SIG-M5 (cell line): ENCODE measurements at places on chromosomes 2 and 18.

DNA sequence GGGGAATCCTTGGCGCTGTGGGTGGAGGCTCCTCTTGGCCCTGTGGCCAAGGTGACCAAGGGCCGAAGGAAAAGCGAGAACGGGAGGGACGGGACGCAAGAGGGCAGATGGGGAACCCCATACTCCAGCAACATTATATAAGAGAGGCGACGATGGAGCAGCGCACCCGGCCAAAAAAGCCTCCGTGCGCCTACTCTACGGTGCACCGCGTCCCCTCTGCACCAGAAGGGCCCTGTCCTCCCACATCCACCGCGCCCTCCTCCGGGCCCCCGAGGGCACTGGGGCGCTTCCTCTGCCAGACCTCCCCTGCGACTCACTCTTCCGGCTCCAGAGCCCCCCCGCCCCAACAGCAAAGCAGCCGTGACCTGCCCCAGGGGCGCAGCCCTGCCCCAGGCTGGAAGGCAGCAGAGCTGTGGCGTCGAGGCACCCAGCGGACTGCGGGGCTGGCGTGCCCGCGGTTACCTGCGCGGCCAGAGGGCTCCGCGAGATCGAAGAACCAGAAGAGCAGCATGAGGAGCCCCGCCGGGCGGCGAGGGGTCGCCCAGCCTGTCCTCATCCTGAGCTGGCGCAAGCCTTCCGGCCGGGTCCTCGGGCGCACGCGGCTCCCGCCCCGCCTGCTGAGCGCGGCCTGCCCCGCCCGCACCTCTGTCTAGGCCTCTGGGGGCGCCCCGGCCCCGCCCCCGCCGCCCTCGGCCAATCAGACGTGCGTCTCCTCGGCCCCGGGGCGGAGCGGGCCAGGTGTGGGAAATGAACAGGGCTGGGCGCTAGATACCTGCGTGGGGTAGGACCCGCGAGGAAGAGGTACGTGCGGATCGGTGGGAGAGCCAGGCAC, 106.3 kb upstream of the CD302 start:
- DNase-seq, result no peak

DNA sequence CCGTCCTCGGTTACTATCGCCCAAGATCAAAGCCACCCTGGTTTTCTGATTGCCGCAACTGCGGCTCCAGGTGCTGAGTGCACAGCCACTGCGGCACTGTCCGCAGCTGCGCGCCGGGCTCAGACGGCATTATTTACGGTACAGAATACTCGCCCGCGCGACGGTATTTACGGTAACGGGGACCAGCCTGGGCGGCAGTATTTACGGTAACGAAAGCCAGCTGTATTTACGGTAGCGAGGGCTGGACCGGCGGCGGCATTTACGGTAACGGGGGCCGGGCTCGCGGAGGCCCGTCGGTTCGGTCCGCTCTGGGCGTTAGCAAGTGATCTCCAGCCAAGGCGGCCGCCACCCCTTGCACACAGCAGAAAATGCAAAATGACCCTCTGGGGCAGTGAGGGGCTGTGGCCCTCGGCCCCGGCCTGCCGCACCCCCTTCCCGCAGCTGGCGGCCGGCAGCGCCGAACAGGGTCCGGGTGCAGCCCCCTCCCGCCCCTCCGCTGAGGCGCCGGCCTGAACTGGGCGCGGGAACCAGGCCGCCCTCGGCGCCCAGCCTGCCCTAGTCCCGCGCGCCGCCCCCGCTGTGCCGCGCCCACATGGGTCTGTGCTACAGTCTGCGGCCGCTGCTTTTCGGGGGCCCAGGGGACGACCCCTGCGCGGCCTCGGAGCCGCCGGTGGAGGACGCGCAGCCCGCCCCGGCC, at the start of gene GNAL:
TSS of gene GNAL (plus strand) at position 293 of the 697 bp plus-strand sequence. CDS start at position 593, 300 bp downstream.
- no peak for DNase-seq

- no peak for DNase-seq
Measured at GRCh38 chr18:48340560-48340959, 68.6 kb downstream of the ZBTB7C start.

- DNase-seq, result no peak
Measured at GRCh38 chr2:150548527-150548926, 61.1 kb upstream of the RND3 start.

- DNase-seq, result no peak
Measured at GRCh38 chr2:7599462-7600258, 682.4 kb downstream of the RNF144A start.

DNA sequence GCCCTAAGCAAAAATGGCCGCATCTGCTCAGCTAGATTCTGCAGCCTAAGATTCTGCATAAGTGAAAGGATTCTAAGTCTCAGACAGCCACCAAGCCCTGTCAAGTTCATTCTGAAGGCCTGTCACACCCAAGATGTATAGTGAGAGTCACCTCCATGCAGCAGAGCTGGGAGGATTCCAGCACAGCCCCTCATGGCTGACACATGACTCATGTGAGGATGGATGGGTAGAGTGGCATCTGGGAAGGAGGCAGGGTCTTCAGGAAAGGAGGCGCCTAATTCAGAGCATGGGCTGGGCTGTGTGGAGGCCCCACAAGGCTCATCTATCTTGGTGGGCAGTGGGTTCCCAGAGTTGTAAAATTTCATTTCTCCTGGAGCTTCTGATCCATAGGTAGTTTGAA, 41.5 kb upstream of the ZBTB7C start:
- DNase-seq, result no peak

- DNase-seq, result no peak
Measured at GRCh38 chr2:167582619-167583018, 664.8 kb downstream of the STK39 start.

GRCh38 chr2:237932731-237933131, 34.1 kb upstream of the UBE2F start:
- DNase-seq, result no peak

GRCh38 chr18:23071285-23071684, 64.0 kb upstream of the CABLES1 start:
- DNase-seq, result peak; percentile 87

DNA sequence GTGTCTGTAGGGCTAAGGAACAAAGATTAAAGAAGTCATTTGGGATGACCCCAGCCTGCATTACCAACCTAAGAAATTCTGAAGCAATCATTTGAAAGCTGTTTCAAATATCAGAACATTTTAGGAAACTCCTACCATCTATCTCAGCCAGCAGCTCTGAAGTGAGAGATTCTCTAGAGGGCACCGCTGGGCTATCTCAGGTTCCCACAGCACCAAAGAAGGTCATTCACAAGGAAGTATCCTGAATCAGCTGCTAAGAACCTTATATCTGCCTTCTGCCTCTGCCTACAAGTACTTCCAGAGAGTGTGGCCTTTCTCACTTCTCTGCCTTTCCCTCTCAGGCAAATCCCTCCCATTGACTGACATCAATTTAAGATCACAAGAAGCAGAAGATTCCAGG, 13.4 kb upstream of the EVA1A start:
- no peak for DNase-seq

DNA sequence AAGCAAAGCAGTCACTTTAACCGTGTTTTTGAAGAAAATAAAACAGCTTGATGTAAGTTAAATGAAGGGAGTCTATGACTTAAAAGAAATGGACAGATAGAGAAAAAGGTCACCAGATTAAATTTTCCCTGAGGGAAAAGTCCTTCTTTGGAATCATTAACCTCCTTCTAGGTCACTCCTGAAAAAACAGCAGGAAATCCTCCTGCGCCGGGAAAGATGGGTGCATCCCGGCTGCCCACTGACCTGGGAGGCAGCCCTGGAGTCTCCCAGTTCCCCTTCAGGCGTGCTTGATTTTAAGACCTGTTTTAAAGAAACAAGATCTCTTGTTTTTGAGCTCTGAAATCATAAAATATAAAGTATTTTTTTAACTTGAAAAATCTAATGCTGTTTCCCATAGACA, 18.4 kb upstream of the ZNF521 start:
- no peak for DNase-seq

DNA sequence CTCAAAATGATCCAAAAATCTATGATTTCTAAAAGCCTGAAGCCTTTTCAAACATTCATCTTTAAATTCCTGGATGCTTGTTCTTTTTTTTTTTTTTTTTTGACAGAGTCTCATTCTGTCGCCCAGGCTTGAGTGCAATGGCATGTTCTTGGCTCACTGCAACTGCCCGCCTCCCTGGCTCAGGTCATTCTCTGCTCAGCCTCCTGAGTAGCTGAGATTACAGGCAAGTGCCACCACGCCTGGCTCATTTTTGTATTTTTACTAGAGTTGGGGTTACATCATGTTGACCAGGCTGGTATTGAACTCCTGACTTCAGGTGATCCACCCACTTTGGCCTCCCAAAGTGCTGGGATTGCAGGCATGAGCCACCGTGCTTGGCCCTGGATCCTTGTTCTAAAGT, 649.5 kb downstream of the XIRP2 start:
- no peak for DNase-seq

GRCh38 chr18:9380621-9381395, 46.2 kb downstream of the TWSG1 start:
- no peak for DNase-seq

DNA sequence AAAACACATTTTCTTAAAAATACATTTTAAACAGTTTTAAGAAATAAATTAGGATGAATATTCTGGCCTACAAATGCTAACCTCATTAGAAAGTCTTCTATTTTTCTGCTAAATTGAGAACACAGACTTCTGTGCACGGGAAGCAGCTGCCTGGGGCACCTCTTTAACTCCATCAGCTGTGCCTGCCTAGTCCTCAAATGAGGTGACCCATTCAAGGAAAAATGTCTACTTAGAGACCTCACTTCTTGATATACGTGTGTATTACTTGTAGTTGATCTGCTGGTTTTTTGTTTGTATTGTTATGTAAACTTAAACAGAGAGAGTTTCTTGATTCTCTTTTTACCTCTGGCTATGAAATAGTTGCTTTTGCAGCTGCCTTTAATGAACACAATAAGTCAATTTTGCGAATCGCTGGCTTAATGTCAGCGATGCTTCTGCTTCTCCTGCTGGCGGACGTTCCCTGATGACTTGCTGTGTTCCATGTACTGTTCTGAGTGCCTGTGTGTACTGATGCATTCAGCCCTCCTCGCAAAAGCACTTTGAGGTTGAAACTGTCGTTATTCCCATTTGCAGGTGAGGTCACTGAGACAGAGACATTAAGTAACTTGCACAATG, 88.7 kb upstream of the TXNDC2 start:
- no peak for DNase-seq

DNA sequence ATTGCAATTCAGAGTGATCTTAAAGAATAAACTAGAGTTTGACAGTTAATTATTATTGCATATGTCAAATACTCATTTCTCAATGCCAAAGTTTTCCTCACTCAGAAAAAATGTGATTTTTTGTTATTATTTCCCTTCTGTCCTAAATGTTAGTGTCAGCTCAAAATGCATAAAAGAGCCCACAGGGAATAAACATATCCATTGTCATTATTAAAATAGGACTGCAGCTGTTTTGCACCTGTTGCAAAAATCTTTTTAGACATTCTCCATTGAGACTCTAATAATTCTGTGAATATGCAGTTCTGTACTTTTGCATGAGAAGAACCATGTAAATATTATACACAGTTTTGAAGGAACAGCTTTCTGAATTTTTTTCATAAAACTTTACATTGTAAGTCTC, 540.0 kb upstream of the SLC39A10 start:
- no peak for DNase-seq

- DNase-seq, result no peak
Measured at GRCh38 chr2:192657362-192657761, 462.6 kb upstream of the TMEFF2 start.

DNA sequence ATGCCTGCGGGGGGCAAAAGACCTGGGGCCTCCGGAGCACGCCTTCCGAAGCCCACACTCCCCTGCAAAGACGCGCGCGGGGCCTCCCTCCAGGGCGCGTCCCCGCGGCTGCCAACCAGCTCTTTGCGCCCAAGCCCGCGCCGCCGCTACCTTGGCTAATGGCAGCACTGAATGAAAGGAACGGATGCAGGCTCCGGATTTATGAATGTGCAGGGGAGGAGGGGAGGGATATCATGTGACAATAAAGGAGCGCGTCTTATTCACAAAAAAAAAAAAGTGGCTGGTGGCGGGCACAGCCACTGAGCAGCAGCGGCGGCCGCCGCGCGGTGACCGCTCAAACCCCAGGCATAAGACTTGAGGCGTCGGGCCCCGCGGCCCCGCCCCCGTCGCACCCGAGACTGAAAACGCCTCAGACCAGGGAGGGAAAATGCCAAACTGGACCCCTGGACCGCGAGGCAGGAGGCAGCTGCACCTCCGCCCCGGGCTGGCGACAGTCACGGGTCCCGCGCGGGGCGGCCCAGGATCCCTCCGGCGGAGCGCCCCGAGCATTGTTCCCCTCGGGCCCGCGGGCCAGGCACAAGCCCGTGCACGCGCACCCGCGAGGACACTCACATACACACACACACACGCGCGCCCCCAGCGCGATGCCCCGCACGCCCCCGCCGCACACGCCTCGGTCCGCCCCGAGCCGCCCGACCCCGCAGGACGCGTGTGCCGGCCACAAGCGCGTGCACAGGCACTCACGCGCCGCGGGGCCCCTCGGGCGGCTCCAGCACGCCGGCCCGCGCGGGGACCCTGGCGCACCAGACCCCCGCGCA, 1.6 kb downstream of the SPRED2 start:
- DNase-seq, result peak; percentile 68

GRCh38 chr2:158965107-158965506, 3.3 kb upstream of the TANC1 start:
- DNase-seq, result no peak

DNA sequence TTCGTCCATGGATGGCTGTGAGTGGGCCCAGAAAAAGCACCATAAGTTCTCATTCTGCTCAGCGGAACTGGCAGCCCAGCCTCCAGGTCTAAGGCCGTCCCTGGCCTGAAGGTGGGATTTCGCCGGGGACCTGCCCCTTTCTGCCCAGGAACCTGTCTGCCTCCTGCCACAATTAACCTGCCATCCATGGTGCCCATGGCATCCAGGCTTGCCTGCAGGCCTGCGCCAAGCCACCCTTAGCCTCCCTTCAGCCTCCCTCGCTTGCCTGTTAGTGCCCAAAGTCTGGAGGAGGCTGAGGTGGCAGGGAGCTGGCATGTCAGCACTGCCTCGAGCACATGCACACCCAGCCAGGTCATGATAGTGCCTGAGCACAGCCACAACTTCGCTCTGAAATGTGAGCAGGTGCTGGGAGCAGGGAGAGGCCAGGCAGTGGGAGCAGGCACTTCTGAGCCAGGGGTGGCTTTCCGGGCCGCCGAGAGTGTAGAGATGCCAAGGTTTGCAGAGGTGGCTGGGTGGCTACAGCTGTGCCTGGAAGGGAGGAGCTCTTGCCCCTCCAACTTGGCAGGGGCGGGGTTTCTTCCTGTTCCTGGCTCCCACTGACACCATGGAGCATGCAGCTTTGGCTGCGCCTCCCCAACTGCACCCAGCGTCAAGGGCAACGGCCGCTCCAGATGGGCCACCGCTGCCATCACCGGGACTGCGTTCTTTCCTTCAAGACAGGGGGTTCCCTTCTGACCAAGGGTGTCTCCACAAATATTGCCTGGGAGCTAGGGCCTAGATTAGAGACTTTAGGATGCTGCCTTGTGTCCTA, 648.9 kb upstream of the VRK2 start:
- no peak for DNase-seq
